Tibial nerve (tissue), 4 donors: ENCODE measurements at places on chromosomes 7 and 10. TPM values are rescaled to one million over a fixed set of nuclear protein-coding genes. Genes with fewer than 3 reads are reported as not detected.

Gene HEPACAM2
- not detected for total RNA-seq

Gene TUBAL3
- 0.22 TPM for total RNA-seq

Gene SVOPL
- not detected for total RNA-seq

Gene ZNF467
- 4.1 TPM for total RNA-seq

DNA sequence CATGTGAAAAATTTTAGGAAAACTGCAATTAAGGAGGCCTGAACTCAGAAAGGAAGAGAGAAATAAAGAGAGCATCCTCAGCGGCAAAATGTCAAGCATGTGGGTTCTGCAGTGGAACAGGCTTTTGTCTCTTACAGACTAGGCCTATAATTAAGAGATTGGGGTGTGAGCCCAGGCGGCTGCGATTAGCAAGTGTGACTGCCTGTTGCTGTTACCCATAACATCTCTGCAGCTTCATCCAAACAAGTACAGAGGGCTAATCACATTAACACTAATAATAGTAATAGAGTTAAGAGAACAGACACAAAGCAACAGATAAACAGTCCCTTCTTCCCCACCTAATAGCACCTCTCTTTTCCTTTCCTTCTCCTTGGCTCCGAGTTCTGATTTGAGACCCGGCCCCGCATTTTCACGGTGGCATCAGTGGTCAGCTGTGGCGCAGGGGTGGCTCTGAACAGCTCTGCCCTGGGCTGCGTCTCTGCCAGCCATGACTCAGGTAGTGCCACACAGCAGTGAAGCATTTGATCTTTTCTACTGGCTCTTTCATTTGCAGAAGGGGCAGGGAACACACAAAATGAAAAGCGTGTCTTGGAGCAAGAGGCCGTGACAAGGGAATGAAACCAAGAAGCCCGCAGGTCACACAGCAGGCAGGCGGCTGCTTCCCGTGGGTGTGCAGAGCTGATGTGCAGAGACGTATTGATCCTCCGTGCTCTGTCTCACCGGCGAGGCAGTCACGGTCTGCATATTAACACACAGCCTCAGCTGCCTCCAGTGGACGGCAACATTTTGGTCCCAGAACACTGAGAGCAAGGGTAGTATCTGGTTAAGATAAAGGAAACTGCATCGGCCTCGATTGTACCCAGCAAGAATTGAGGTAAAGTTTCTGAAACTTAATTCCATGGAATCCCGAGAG, 103.1 kb downstream of the KLF6 start:
- no peak for DNase-seq
- no peaks in the 10 kb centered on the region for H3K27me3 ChIP-seq
- H3K4me1 ChIP-seq, result no peaks in the 10 kb centered on the region

DNA sequence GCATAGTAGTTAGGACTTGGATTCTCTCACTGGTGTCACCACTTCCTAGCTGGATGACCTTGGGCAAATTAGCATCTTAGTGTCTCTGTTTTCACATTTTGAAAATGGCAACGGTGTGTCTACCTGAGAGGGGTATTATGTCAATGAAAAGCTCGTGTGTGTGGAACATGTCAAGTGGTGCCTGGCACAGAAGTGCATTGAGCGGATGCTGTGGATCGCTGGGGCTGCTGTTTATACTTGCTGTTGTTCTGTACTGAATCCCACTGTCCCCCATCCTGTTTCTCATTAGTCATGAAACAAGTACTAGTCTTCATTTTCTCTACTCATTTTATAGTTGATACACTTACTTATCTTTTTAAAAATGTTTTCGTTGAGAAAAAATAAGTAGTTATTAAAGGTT, 26.1 kb downstream of the RBM33 start:
- H3K4me3 ChIP-seq, result no peak overlapping the region
- DNase-seq, result no peak
- peaks cover 12% of the 10 kb centered on the region for H3K36me3 ChIP-seq
- H3K27me3 ChIP-seq, result no peaks in the 10 kb centered on the region
- peaks cover 14% of the 10 kb centered on the region for H3K4me1 ChIP-seq
- peak overlapping the region; percentile 52 for H3K27ac ChIP-seq

- no peaks in the 10 kb centered on the region for H3K4me1 ChIP-seq
- no peak overlapping the region for H3K4me3 ChIP-seq
- H3K27ac ChIP-seq, result peak overlapping the region; percentile 79
Observed at GRCh38 chr10:93999401-93999851, 5.7 kb downstream of the PLCE1 start.

GRCh38 chr7:51069411-51070083, 247.1 kb downstream of the COBL start:
- H3K36me3 ChIP-seq, result no peaks in the 10 kb centered on the region
- no peaks in the 10 kb centered on the region for H3K27me3 ChIP-seq
- DNase-seq, result no peak
- no peak overlapping the region for H3K27ac ChIP-seq
- H3K4me1 ChIP-seq, result no peaks in the 10 kb centered on the region

DNA sequence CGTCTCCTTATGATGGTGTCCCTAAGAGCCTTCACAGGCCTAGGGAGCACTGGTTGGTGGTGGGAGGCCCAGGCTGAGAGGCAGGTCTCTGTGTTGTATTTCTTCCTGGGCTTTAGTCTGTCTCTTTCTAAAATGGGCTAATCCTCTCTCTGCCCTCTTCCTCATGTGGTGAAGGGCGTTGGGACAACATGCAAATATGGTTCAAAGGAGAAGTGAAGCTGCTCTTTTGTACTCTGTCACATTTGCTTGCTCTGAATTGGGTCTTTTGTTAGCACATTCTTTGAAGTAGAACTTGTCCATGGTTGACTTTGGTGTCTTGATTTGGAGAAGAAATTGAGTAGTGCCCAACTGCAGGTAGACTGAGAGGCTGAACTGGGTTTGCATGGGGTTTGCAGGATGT, 814 bp downstream of the HK1 start:
- no peaks in the 10 kb centered on the region for H3K36me3 ChIP-seq
- no peaks in the 10 kb centered on the region for H3K4me1 ChIP-seq
- H3K27me3 ChIP-seq, result no peaks in the 10 kb centered on the region
- peak overlapping the region; percentile 82 for H3K27ac ChIP-seq
- no peak overlapping the region for H3K4me3 ChIP-seq
- no peak for DNase-seq

GRCh38 chr7:32336726-32337125, 153.5 kb downstream of the LSM5 start:
- no peaks in the 10 kb centered on the region for H3K4me1 ChIP-seq
- no peak for DNase-seq
- H3K36me3 ChIP-seq, result no peaks in the 10 kb centered on the region
- no peaks in the 10 kb centered on the region for H3K27me3 ChIP-seq
- H3K27ac ChIP-seq, result no peak overlapping the region

DNA sequence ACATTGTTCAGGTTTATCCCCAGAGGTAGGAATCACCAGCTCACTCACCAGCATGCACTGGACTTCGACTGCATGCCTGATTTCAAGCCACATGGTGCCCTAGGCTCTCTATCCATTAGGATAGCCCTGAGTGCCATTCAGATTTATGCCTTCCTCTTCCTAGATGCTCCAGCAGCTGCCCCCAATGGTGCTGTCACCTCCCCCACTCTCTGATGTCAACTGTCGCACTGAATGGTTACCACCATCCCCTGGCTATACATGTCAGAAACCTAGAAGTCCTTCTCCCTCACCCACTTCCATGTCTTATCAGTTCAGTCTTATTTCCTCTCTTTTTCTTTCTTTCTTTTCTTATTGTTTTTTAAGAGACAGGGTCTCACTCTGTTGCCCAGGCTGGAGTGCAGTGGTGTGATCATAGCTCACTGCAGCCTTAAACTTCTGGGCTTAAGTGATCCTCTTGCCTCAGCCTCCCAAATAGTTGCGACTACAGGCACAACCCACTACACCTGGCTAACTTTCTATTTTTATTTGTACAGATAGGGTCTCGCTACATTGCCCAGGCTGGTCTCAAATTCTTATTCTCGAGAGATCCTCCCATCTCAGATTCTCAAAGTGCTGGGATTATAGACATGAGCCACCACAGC, 2.9 kb downstream of the SFXN4 start:
- no peak overlapping the region for H3K4me3 ChIP-seq
- H3K4me1 ChIP-seq, result peaks cover 7% of the 10 kb centered on the region
- no peaks in the 10 kb centered on the region for H3K27me3 ChIP-seq
- H3K36me3 ChIP-seq, result no peaks in the 10 kb centered on the region
- H3K27ac ChIP-seq, result no peak overlapping the region
- no peak for DNase-seq

GRCh38 chr10:96585736-96586418, 935 bp downstream of the TM9SF3 start:
- DNase-seq, result no peak
- H3K27ac ChIP-seq, result peak overlapping the region; percentile 93
- H3K27me3 ChIP-seq, result no peaks in the 10 kb centered on the region
- peak overlapping the region; percentile 91 for H3K4me3 ChIP-seq
- H3K36me3 ChIP-seq, result no peaks in the 10 kb centered on the region

DNA sequence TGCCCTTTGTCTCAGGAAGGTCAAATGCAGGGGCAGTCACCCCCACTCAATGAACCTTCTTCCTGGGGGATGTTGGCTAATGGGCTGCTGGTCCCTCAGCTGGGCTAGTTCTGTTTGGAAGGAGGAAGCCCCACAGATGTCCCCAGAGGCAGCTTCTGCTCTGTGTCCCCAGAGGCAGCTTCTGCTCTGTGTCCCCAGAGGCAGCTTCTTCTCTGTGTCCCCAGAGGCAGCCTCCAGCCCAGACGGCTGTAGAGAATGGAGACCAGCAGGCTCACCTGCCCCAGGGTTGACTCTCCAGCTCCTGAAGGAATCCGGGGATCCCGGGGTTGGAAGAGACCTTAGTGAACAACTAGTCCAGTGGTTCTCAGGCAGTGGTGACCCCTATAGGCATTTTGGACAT, 62.5 kb upstream of the LEP start:
- H3K27ac ChIP-seq, result no peak overlapping the region
- no peak overlapping the region for H3K4me3 ChIP-seq
- peaks cover 6% of the 10 kb centered on the region for H3K27me3 ChIP-seq
- H3K4me1 ChIP-seq, result peaks cover 6% of the 10 kb centered on the region
- DNase-seq, result no peak
- H3K36me3 ChIP-seq, result no peaks in the 10 kb centered on the region

GRCh38 chr7:151767557-151767956, 109.4 kb downstream of the PRKAG2 start:
- no peak overlapping the region for H3K27ac ChIP-seq
- no peaks in the 10 kb centered on the region for H3K36me3 ChIP-seq
- no peaks in the 10 kb centered on the region for H3K4me1 ChIP-seq
- no peak overlapping the region for H3K4me3 ChIP-seq
- DNase-seq, result no peak
- H3K27me3 ChIP-seq, result no peaks in the 10 kb centered on the region

DNA sequence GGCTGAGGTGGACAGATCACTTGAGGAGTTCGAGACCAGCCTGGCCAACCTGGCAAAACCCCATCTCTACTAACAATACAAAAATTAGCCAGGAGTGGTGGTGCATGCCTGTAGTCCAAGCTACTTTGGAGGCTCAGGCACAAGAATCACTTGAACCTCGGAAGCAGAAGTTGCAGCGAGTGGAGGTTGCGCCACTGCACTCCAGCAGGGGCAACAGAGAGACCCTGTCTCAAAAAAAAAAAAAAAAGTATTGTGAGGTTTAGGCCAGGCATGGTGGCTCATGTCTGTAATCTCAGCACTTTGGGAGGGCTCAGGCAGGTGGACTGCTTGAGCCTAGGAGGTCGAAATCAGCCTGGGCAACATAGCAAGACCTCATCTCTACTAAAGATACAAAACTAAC, 16.0 kb downstream of the TET1 start:
- peaks cover 15% of the 10 kb centered on the region for H3K36me3 ChIP-seq
- peaks cover 3% of the 10 kb centered on the region for H3K4me1 ChIP-seq
- DNase-seq, result no peak
- no peak overlapping the region for H3K27ac ChIP-seq
- H3K4me3 ChIP-seq, result no peak overlapping the region
- no peaks in the 10 kb centered on the region for H3K27me3 ChIP-seq

- H3K4me3 ChIP-seq, result no peak overlapping the region
- H3K27ac ChIP-seq, result no peak overlapping the region
- H3K36me3 ChIP-seq, result no peaks in the 10 kb centered on the region
- H3K4me1 ChIP-seq, result no peaks in the 10 kb centered on the region
- DNase-seq, result no peak
Observed at GRCh38 chr7:82469207-82469606, 25.6 kb upstream of the CACNA2D1 start.

GRCh38 chr10:109862738-109863137, 60.6 kb downstream of the XPNPEP1 start:
- H3K27me3 ChIP-seq, result no peaks in the 10 kb centered on the region
- no peaks in the 10 kb centered on the region for H3K4me1 ChIP-seq
- no peak overlapping the region for H3K27ac ChIP-seq
- DNase-seq, result no peak
- H3K36me3 ChIP-seq, result peaks cover 59% of the 10 kb centered on the region

DNA sequence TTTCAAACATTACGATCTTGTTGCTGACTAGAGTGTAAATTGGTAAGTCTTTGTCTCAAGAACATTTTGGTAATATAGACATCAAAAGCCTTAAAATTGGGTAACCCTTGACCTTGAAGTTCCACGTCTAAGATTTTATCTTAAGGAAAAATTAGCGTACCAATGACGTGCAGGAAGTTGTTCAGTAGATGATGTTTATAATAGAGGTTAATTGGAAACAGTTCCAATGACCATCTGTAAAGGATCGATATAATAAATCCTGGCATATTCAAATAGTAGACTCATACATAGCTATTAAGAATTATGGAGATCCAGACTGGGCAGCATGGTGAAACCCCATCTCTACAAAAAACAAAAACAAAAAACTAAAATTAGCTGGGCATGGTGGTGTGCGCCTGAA, 20.5 kb downstream of the GRK5 start:
- no peaks in the 10 kb centered on the region for H3K27me3 ChIP-seq
- no peak for DNase-seq
- H3K4me3 ChIP-seq, result no peak overlapping the region
- no peaks in the 10 kb centered on the region for H3K36me3 ChIP-seq
- H3K27ac ChIP-seq, result no peak overlapping the region
- H3K4me1 ChIP-seq, result no peaks in the 10 kb centered on the region

DNA sequence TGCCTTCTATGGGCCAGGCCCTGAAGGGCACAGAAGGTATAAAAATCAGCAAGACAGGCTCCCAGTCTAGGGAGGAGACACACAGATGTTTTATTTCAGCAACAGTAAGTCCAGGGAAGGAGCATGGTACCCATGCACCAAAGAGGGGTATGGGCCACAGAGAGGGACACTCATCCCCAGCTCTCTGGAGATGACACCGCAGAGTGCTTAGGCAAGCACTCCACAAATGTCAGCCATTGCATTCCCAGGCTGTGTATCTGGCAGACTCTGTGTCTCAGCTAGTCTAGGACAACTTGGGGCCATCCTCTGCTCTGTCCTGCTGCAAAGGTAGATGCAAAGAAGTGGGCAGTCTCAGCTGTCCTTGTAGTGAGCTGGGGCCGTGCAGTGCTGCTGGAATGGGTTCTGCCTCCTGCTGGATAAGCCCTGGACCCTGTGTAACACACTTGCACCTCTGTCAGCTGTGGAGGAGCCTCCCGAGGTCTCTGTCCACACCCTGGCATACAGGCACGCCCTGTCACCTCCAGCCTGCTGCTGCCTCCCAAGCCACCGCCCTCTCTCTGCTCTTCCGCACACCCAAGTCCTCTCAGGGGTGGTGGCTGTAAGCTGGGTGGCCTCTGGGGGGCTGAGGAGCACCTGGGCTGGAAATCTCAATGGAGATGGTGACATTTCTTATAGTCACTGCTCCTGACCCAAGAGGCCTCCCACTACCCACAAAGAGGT, 57.6 kb downstream of the VOPP1 start:
- peaks cover 15% of the 10 kb centered on the region for H3K36me3 ChIP-seq
- no peaks in the 10 kb centered on the region for H3K4me1 ChIP-seq
- H3K4me3 ChIP-seq, result no peak overlapping the region
- DNase-seq, result no peak
- H3K27ac ChIP-seq, result no peak overlapping the region
